H9 (cell line): ENCODE measurements at places on chromosomes 7 and 10. TPM values are rescaled to one million over a fixed set of nuclear protein-coding genes. Genes with fewer than 3 reads are reported as not detected.

DNA sequence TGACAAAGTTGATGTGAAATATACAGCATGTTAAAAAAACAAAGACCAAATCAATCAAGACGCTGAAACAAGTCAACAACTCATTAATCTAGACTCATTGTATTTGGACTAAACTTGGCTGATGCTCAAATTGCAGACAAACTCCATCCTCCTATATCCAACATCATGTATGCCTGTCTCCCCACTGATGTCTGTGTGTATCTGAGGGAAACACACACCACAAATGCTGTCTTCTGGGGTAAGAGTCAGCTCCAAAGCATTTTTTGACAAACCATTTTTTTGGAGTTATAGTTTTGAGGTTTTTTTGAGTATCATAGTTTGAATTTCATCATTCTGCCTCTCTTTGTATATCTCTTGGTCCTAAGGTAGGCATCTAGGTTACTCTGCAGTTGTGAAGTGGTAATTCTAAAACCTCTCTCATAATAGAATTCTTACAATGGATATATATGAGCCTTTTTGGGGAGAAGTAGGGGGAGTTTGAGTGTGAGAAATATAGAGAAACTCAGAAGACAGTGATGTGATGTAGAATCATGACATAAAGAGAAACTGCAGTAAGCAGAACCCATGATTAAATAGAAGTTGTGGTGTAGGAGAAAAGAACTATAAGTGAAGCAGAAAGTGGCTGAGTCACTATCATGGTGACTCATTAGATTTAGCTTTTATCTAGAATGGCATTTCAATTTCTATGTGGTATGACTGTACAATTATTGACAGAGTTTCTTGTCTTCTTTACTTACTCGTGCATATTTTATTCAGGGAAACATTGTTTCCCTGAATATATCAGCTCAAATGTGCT, 1531.1 kb upstream of the LRRTM3 start:
- no peaks in the 10 kb centered on the region for H3K36me3 ChIP-seq
- no peaks in the 10 kb centered on the region for H3K4me1 ChIP-seq
- no peak overlapping the region for H3K27ac ChIP-seq

DNA sequence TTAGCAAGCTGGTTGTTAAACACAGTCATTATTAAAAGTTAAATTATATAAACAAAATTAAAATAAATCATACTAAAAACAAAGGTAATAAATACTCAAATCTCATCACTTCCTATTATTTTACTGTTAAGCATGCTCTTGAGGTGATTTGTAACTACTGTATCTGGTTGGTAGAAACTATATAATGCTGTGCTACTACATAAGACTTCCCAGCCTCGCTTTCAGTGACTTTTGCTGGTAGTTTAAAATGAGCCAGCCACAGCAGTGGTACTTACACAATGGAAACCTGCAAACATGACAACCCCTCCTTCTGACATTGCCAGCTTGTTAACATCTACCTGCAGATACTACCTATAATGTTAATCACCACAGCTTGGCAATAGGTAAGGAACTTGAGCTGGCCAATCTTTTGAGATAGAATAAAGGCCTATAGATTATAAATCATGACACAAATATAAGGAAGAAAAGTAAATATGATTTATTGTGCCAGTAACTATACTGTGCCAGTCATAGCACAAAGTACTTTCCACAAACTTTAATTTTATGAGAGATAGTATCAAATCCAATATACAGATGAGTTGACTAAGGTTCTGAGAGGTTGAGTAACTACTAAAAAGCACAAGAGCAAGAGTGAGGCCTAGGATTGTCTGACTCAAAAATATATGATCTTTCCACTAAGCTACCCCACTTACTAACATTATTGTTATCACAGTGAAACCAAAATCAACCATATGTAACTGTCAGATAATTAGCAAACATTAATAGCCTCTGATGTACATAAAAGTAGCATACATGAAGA, 181.1 kb upstream of the ASAH2 start:
- no peak overlapping the region for H3K4me3 ChIP-seq
- no peak overlapping the region for H3K27ac ChIP-seq
- DNase-seq = no peak

PAPOLB gene
- 0.04 and 0.13 TPM in 2 replicates for total RNA-seq

DNA sequence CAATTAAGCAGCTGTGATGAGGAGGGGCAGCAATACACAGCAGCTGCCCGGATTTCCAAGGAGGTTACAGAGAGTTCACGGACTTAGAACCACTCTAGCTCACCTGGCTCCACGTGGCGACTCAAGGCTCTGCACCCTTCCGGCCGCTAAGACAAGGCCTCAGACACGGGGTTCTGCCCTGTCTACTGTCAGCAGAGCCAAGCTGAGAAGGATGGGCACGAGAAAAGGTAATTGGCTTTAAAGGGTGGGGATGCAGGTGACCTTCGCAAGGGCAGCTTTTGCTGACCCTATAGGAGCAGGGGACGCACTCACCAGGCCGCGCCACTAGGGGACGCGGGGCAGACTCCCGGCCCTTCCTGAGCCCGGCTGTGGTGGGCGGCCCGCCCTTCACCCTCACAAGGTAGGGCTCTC, 152.4 kb downstream of the KIF20B start:
- H3K27ac ChIP-seq = no peak overlapping the region
- H3K36me3 ChIP-seq = no peaks in the 10 kb centered on the region
- DNase-seq = peak; percentile 86

CXCL12 gene
- 28.3 and 29.5 TPM in 2 replicates for total RNA-seq

CHRM2 gene
- not detected in 2 replicates for total RNA-seq

GRCh38 chr7:116258734-116259133, 48.4 kb downstream of the TES start:
- H3K4me1 ChIP-seq = no peaks in the 10 kb centered on the region
- no peaks in the 10 kb centered on the region for H3K27me3 ChIP-seq
- DNase-seq = no peak
- H3K27ac ChIP-seq = no peak overlapping the region
- H3K36me3 ChIP-seq = no peaks in the 10 kb centered on the region
- H3K4me3 ChIP-seq = no peak overlapping the region

- no peak overlapping the region for H3K4me3 ChIP-seq
- no peak for DNase-seq
- no peak overlapping the region for H3K27ac ChIP-seq
- H3K4me1 ChIP-seq = no peaks in the 10 kb centered on the region; the same call in none of the 2 replicates
Observed at GRCh38 chr7:69426705-69427104, 171.6 kb upstream of the AUTS2 start.

GRCh38 chr7:4698707-4699275, 16.7 kb downstream of the FOXK1 start:
- no peaks in the 10 kb centered on the region for H3K36me3 ChIP-seq
- no peak for DNase-seq
- no peaks in the 10 kb centered on the region for H3K4me1 ChIP-seq
- H3K4me3 ChIP-seq = no peak overlapping the region
- H3K27me3 ChIP-seq = peaks cover under 1% of the 10 kb centered on the region; the same call in 1 of the 2 replicates
- H3K27ac ChIP-seq = no peak overlapping the region

IFT22 gene
- total RNA-seq = 19.8 and 21.3 TPM in 2 replicates

PRSS58 gene
- not detected in 2 replicates for total RNA-seq

PRDX3 gene
- total RNA-seq = 181 TPM in 2 replicates

- no peak for DNase-seq
- H3K4me1 ChIP-seq = no peaks in the 10 kb centered on the region; the same call in 1 of the 2 replicates
- no peaks in the 10 kb centered on the region for H3K27me3 ChIP-seq
- H3K4me3 ChIP-seq = no peak overlapping the region
Observed at GRCh38 chr7:102973096-102973802, 60.4 kb downstream of the LRRC17 start.

SPDYE11 gene
- not detected in 2 replicates for total RNA-seq

STEAP4 gene
- total RNA-seq = not detected in 2 replicates

NEUROG3 gene
- total RNA-seq = not detected in 2 replicates

- H3K27ac ChIP-seq = no peak within 1 kb of the TSS
- H3K4me1 ChIP-seq = peaks cover 10% of the 10 kb centered on the region; the same call in 1 of the 2 replicates
- peak within 1 kb of the TSS; percentile 82 for H3K4me3 ChIP-seq
- peaks cover 5% of the 10 kb centered on the region for H3K36me3 ChIP-seq
Observed at GRCh38 chr10:124461642-124462347, at the start of gene LHPP. Gene LHPP, plus strand, starts transcription at chr10:124461823. Its CDS starts 40 bp downstream, at chr10:124461863.

DNA sequence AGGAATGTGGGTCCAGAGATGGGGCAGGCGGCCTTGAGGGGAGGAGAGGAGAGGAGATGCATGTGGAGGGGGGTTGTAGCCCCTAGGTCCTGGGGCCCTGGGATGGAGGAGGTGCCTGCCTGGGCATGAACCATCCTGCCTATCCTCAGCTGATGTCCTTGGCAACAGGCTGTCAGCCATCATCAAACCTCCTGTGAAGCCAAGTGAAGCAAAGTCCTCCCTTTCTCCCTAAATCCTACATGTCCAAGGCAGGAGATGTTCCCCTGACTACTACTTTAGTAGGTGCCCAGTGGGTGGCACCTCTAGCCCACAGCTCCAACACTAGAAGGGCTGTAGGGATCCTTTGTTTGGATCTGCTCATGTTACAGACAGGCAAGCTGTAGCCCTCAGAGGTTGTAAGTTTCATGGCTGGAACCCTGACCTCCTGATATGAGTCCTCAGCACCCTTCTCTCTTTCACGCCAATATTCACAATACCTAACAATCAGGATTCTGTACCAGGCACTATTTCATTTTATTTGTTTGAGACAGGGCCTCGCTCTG, 66.6 kb upstream of the SYPL1 start:
- H3K36me3 ChIP-seq = peaks cover 5% of the 10 kb centered on the region; the same call in 1 of the 2 replicates
- no peak for DNase-seq
- H3K27ac ChIP-seq = no peak overlapping the region

GRCh38 chr10:114859222-114859621, 37.6 kb downstream of the FHIP2A start:
- no peaks in the 10 kb centered on the region; the same call in 1 of the 2 replicates for H3K4me1 ChIP-seq
- H3K27me3 ChIP-seq = no peaks in the 10 kb centered on the region
- DNase-seq = no peak
- no peak overlapping the region for H3K27ac ChIP-seq
- H3K36me3 ChIP-seq = peaks cover 13% of the 10 kb centered on the region
- no peak overlapping the region for H3K4me3 ChIP-seq

GRCh38 chr10:7547829-7548228, 118.9 kb downstream of the ITIH5 start:
- no peak for DNase-seq
- no peaks in the 10 kb centered on the region for H3K36me3 ChIP-seq
- no peaks in the 10 kb centered on the region for H3K27me3 ChIP-seq
- no peak overlapping the region for H3K27ac ChIP-seq
- no peaks in the 10 kb centered on the region for H3K4me1 ChIP-seq

MYH16 gene
- not detected in 2 replicates for total RNA-seq

GNGT1 gene
- total RNA-seq = 0.20 and 0.44 TPM in 2 replicates

NODAL gene
- 80.7 and 84.7 TPM in 2 replicates for total RNA-seq
